Kidney epithelial cell (primary cell): ENCODE measurements at places on chromosomes 7 and 10. TPM values are rescaled to one million over a fixed set of nuclear protein-coding genes. Genes with fewer than 3 reads are reported as not detected.
A peak's percentile ranks its signal among the peaks of the same experiment; 100 is the strongest.

- no peak for DNase-seq
These were observed 310.7 kb downstream of the WDR37 start for GRCh38 chr10:1366811-1367425.

DNA sequence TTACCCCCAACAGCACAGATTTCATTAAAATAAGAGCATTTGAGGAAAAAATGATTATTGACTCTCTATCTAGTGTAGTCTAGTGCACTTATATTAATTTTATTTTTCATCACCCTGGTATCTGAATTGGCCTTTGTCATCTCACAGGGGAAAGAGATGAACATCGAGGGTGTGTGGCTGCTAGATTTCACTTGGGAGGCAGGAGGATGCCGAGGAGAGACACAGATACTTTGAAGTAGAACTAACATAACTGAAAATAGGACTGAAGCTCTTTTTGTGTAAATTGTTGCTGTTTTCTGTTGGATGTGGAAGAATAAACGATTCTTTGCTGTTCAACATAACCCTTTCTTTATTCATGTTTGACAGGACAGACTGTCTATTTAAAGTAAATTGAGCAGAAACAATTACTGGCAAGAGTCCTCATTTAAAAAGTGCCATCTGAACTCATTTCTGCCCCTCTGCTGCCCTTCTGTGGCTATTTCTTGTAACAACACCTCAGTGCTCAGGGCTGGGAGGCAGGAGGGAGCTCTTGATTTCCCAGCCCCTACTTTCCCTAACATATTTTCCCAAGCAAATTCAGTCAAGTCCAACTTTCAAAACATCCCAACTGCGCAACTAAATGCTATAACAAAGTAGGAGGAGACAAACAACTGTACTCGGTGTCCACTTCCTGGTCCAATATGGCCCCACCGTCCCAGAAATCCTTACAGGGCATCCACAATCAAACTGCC is 15.6 kb downstream of the LYZL1 start:
- DNase-seq: peak; percentile 23

- no peak for DNase-seq
These were observed 204.3 kb downstream of the DGKI start for GRCh38 chr7:137642472-137642871.

DNA sequence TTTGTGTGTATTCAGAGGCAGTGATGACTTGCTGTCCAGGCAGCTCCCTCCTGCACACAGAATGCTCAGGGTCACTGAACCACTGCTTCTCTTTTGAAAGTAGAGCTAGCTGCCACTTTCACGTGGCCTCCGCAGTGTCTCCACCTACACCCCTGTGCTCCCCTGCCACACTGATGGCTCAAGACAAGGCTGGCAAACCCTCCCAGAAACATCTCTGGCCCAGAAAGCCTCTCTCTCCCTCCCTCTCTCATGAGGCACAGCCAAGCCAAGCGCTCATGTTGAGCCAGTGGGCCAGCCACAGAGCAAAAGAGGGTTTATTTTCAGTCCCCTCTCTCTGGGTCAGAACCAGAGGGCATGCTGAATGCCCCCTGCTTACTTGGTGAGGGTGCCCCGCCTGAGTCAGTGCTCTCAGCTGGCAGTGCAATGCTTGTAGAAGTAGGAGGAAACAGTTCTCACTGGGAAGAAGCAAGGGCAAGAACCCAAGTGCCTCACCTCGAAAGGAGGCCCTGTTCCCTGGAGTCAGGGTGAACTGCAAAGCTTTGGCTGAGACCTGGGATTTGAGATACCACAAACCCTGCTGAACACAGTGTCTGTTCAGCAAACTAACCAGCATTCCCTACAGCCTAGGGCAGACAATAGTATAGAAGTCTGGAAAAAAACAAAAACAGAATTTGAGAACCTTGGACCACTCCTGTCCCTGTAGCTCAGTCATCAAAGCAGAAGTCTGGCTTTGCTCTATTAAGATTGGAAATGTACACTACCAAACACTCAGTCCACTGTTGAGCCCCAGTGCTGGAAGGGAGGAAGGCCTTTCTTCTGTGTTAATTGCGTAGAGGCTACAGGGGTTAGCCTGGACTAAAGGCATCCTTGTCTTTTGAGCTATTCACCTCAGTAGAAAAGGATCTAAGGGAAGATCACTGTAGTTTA is 15.8 kb downstream of the SCD start:
- DNase-seq: no peak

- no peak for DNase-seq
These were observed 46.8 kb downstream of the DPYSL4 start for GRCh38 chr10:132233501-132234085.

MYO3A gene
- total RNA-seq: 0.34 and 2.3 TPM in 2 replicates

CFAP46 gene
- 3.8 and 5.1 TPM in 2 replicates for total RNA-seq

PCLO gene
- 4.7 and 7.4 TPM in 2 replicates for total RNA-seq
